ENCODE measurements at places on chromosomes 12 and 14.

DNA sequence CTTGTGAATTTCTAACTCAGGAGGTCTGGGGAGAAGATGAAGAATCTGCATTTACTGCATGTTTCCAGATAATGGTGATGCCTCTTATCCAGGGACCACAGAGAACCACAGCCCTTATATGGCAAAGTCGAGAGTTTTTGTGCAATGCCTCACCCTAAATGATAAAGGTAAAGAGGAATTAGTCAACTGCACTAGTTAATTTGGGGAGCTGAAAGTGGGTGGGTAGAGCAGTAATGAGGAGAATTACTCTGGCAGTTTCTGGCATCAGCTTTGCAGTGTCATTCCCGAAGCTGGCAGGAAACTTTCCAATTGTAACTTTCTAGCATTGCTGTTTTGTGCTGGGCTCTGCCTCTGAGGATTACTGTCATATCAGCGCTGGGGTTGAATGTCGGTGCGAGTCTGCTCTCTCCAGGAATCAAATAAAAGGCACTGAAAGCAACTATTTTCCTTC, 10.3 kb downstream of the EGLN3 start:
- no peak for DNase-seq

DNA sequence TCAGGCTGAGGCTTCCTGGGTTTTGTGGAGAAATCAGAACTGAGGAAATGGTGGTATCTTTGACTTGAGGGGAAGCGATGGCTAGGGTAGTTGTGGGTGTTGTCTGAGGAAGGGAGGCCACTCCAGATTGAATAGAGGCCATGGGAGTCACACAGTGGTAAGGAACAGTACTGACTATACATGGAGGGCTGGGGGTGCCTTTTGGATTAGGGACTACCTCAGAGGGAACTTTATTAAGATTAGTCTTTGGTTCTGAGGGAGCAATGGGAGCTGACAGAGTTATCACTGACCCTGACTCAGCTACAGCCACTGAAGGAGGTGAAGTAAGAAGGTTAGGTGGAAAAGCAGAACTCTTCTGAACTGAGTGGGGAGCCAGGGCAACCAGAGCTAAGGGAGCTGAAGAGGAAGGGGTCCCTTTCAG, 4.4 kb downstream of the NACA start:
- DNase-seq = no peak

- DNase-seq = no peak
Measured at GRCh38 chr14:93104961-93105360, 10.8 kb downstream of the ITPK1 start.

DNA sequence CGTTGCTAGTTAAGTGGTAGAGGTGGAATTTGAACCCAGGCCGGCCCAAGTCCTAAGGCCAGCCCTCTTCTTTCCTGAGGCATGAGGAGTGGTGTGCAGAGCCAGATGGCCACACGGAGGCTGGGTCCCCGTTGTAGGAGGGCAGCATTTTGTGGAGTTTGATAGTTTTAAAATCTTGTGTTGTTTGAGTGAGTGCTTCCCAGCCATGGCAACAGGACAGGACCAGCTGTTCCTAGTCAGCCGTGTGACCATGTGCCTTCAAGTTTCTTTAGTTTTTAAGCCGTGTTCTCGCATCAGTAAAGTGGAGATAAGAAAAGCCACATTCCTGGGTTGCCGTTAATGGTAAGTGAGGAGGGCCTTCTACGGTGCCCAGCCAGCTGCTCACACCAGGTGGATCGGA, 44.4 kb downstream of the UBE3B start:
- no peak for DNase-seq

Data from naive thymus-derived CD4-positive, alpha-beta T cell (primary cell).